ENCODE measurements at places on chromosomes 3 and 15. TPM values are rescaled to one million over a fixed set of nuclear protein-coding genes. Genes with fewer than 3 reads are reported as not detected.

GRCh38 chr15:40543082-40543481, 21.8 kb downstream of the CCDC32 start:
- DNase-seq: no peak
- H3K27ac ChIP-seq: no peak overlapping the region
- no peaks in the 10 kb centered on the region for H3K27me3 ChIP-seq
- no peaks in the 10 kb centered on the region for H3K36me3 ChIP-seq
- H3K4me1 ChIP-seq: no peaks in the 10 kb centered on the region

GRCh38 chr3:183884097-183884426, 618 bp downstream of the PARL start:
- DNase-seq: no peak
- H3K27ac ChIP-seq: peak overlapping the region; percentile 87
- H3K27me3 ChIP-seq: no peaks in the 10 kb centered on the region
- no peaks in the 10 kb centered on the region for H3K36me3 ChIP-seq

DNA sequence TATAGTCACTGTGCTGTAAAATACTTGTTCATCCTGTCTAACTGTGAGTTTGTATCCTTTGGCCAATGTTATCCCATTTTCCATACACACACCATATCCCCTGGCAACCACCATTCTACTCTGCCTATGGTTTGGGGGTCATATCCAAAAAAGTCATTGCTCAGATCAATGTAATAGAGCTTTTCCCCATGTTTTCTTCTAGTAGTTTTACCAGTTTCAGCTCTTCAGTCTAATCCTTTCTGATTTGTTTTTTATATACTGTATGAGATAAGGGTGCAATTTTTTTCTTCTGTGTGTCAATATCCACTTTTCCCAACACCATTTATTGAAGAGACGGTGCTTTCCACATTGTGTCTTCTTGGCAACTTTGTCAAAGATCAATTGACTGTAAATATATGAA, 14.0 kb upstream of the DLG1 start:
- H3K4me3 ChIP-seq: no peak overlapping the region
- H3K4me1 ChIP-seq: peaks cover 16% of the 10 kb centered on the region
- H3K27ac ChIP-seq: no peak overlapping the region
- no peaks in the 10 kb centered on the region for H3K27me3 ChIP-seq
- H3K36me3 ChIP-seq: no peaks in the 10 kb centered on the region

GRCh38 chr3:9347887-9348286, 15.0 kb upstream of the THUMPD3 start:
- H3K27ac ChIP-seq: no peak overlapping the region
- H3K27me3 ChIP-seq: no peaks in the 10 kb centered on the region
- no peak for DNase-seq

Gene KBTBD13
- total RNA-seq: 2.6 TPM

GRCh38 chr3:194481103-194481502, 5.7 kb downstream of the ATP13A3 start:
- no peak overlapping the region for H3K4me3 ChIP-seq
- peaks cover 16% of the 10 kb centered on the region for H3K36me3 ChIP-seq
- H3K4me1 ChIP-seq: peaks cover 77% of the 10 kb centered on the region

Gene CNTN4
- total RNA-seq: 5.7 TPM

Gene ADAMTS7
- total RNA-seq: 20.8 TPM

Gene TNNC1
- total RNA-seq: 8,249 TPM

GRCh38 chr15:57333487-57333886, 42.8 kb upstream of the CGNL1 start:
- H3K4me3 ChIP-seq: no peak overlapping the region
- H3K36me3 ChIP-seq: no peaks in the 10 kb centered on the region
- DNase-seq: no peak
- H3K4me1 ChIP-seq: no peaks in the 10 kb centered on the region
- H3K27ac ChIP-seq: no peak overlapping the region

- H3K27ac ChIP-seq: no peak overlapping the region
- no peak overlapping the region for H3K4me3 ChIP-seq
- H3K4me1 ChIP-seq: no peaks in the 10 kb centered on the region
- no peaks in the 10 kb centered on the region for H3K27me3 ChIP-seq
- no peak for DNase-seq
Observed at GRCh38 chr3:97954228-97954827, 17.9 kb downstream of the RIOX2 start.

- no peaks in the 10 kb centered on the region for H3K36me3 ChIP-seq
- H3K4me1 ChIP-seq: peaks cover 7% of the 10 kb centered on the region
- H3K4me3 ChIP-seq: no peak overlapping the region
- no peak for DNase-seq
Observed at GRCh38 chr3:113118336-113118735, 93.0 kb upstream of the BOC start.

Gene ADCY5
- 105 TPM for total RNA-seq

Gene FANCD2OS
- not detected for total RNA-seq

Gene TUSC7
- not detected for total RNA-seq

DNA sequence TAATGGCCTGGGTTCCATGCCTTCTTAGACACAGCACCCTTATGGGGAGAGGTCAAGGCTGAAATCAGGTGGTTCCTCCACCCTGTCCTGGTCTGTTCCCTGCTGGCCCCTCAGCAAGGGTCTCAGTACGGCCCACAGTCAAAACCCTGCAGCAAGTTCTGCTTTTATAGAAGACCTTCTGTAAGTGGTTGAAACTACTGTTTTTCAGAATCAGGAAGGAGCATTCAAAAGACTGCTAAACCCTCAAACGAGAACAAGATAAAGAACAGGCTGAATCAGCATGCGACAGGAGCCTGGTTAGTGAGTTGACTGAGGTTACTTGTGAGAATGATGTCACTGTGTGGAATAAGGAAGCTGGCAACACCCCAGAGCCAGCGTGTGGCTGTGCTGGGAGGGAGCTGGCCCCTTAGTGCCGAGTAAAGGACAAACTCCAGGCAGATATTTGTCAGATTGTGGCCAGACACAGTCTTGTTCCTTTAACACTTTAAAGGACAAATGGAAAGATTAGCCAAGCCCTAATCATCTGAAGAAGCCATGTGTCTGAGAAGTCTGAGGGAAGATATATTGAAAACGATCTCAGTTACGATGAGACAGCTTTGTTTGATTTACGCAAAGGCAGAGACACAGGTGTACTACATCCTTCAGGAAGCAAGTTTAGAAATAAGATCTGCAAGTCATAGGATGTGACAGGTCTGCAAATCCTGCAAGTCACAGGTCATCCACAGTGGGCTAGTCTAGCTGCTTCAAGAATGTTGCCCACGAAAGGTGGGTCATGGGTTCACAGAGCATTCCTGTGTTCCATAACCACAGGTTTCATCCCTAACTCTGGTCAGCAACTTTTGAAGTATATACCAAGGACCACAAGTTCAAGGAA, 54.0 kb downstream of the B3GNT5 start:
- H3K4me3 ChIP-seq: no peak overlapping the region
- no peaks in the 10 kb centered on the region for H3K36me3 ChIP-seq
- DNase-seq: peak; percentile 79

GRCh38 chr15:66171841-66172240, 81.7 kb downstream of the MEGF11 start:
- DNase-seq: no peak
- H3K4me3 ChIP-seq: no peak overlapping the region
- H3K27ac ChIP-seq: no peak overlapping the region
- no peaks in the 10 kb centered on the region for H3K4me1 ChIP-seq

- no peaks in the 10 kb centered on the region for H3K4me1 ChIP-seq
- no peak for DNase-seq
- no peak overlapping the region for H3K27ac ChIP-seq
- H3K4me3 ChIP-seq: no peak overlapping the region
Observed at GRCh38 chr3:124923833-124924232, 10.7 kb downstream of the MUC13 start.

DNA sequence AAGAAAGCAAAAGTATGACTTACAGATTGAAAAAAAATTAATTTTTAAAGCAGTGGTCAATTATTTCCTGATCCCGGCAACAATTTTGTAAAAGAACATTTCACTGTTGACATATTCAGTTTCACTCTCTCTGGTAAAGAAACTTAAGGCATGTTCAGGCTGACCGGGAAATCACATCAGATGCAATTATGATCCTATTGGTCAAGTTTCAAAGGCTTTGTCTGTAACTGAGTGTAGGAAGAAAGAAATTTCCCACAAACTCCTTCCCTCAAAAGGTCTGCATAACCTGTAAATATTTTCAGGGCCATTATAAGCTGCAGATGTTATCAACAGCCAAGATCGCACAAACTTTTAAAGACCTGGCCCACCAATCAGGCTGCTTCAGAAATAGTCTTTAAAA, 205.4 kb upstream of the IGF1R start:
- H3K27me3 ChIP-seq: no peaks in the 10 kb centered on the region
- H3K36me3 ChIP-seq: no peaks in the 10 kb centered on the region
- no peak overlapping the region for H3K27ac ChIP-seq
- H3K4me1 ChIP-seq: no peaks in the 10 kb centered on the region
- no peak for DNase-seq

DNA sequence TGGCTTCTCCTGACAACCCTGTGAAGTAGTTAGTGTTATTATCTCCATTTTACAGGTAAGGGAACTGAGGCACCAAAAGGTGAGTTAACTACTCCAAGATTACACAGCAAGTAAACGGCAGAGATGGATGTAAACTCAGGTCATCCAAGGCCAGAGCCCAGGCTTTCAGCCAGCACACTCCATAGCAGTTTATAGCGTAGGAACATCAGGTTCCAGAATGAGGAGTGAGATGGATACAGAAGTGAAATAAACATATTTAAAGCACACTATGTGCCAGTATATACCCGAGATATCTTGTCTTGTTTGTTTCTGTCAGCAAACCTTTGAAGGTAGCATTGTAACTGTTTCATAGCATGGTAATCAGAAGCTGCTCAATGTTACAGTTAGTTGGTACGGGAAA, 279.0 kb downstream of the OXSM start:
- no peaks in the 10 kb centered on the region for H3K36me3 ChIP-seq
- peaks cover 20% of the 10 kb centered on the region for H3K4me1 ChIP-seq
- H3K4me3 ChIP-seq: no peak overlapping the region
- DNase-seq: no peak
- peak overlapping the region; percentile 77 for H3K27ac ChIP-seq

DNA sequence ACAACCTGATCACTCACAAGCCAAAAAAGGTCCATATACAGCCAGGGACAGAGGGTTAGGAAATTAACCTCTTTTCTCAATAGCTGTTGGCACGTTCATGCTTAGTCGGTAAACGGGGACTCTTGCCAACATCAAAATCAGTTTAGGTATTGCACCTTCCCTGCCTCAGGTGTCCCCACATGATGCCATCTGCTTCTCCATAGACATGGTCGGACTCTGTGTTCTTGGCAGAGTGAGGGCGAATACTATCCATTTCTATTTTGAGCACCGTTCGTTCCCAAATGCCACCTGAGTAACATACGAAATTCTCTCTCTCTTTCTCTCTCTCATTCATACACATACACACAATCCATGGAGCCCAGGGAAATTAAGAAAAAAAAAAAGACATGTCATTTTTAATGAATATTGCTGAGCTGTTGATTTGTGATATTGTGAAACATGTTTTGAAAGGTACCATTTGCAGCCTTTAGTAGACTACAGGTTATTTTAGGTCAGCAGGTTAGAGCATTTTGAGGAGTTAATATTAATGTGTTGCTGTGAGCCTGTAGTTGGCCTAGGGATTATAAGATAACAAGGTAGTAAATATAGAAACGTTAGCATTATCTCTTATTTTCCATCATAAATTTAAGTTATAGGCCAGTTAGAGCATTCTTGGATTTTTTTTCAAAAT, 78.5 kb downstream of the GHSR start:
- H3K27ac ChIP-seq: no peak overlapping the region
- H3K36me3 ChIP-seq: peaks cover 26% of the 10 kb centered on the region
- peaks cover 15% of the 10 kb centered on the region for H3K4me1 ChIP-seq
- DNase-seq: no peak

- H3K27me3 ChIP-seq: no peaks in the 10 kb centered on the region
- H3K36me3 ChIP-seq: no peaks in the 10 kb centered on the region
- H3K4me3 ChIP-seq: no peak overlapping the region
- no peak for DNase-seq
- peak overlapping the region; percentile 91 for H3K27ac ChIP-seq
Observed at GRCh38 chr3:123405936-123406510, 42.9 kb downstream of the ADCY5 start.

DNA sequence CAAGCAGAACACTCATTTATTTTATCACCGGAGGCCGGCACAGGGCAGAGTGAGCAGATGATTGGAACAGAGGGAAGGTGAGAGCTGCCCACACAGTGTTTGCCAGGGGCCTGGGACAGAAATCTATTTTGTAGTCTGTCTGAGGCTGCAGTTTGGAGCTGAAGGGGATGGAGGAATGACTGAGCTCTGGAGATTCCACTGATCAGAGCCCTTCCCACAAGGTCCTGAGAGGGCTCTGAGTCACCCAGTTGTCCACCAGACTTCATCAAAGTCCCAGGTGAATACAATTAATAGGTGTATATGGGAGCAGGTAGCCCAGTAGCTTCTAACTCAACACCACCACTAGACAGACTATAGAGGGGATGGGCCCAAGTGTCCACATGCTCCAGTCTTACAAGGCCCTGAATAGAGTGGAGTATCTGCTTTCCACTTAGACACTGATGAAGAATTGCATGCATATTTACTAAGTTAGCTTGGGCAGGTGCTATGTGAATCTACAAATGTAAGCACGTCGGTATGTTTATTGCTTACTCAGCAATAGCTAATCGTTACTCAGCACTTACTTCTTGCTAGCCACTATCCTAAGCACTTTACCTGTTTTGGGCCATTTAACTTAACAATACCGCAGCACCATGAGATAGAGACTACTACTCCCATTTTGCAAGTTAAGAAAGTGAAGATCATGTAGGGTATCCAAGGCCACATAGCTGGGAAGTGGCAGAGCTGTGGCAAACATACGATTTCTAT, 2.7 kb upstream of the STARD5 start:
- peaks cover 23% of the 10 kb centered on the region for H3K4me1 ChIP-seq
- no peaks in the 10 kb centered on the region for H3K27me3 ChIP-seq
- H3K36me3 ChIP-seq: no peaks in the 10 kb centered on the region
- DNase-seq: no peak
- no peak overlapping the region for H3K4me3 ChIP-seq

- H3K27me3 ChIP-seq: no peaks in the 10 kb centered on the region
- no peaks in the 10 kb centered on the region for H3K36me3 ChIP-seq
- H3K4me3 ChIP-seq: no peak overlapping the region
- DNase-seq: no peak
- H3K4me1 ChIP-seq: peaks cover 23% of the 10 kb centered on the region
- H3K27ac ChIP-seq: no peak overlapping the region
Observed at GRCh38 chr15:83850501-83851245, 196.8 kb downstream of the ADAMTSL3 start.

DNA sequence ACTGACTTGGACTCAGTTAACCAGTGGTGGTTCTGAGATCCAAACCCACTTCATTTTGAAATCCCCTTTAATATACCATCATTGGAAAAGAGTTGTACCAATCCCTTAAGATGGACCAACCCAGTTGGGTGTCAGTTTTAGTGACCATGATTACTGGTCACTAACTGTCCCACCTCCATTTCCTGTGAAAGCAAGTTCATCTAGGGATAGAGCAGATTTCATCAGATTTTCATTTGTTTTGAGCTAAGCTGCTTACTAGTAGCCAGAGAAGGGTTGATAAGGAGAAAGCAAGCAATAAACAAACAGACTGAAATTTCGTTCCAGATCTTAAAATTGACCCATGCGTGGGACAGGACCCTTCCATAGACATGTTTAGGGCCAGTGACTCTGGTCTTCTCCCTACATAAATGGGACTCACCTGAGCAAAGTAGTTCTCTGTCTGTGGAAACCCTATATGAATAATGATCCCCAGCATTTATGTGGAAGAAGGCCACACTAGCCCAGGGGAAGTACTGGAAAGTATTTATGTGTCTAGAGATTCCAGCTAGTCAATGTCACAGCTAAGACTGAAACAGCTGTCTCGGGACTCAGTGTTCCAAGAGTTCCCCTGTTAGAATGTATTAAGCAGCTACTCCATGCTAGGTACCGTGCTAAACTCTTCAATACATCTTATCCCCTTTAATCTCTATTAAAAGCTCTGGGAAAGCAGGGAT, 196.0 kb upstream of the BCL6 start:
- no peaks in the 10 kb centered on the region for H3K4me1 ChIP-seq
- no peaks in the 10 kb centered on the region for H3K27me3 ChIP-seq
- no peak overlapping the region for H3K27ac ChIP-seq

All from right atrium auricular region (tissue), 2 donors.